ENCODE measurements at places on chromosomes 6 and 20.

DNA sequence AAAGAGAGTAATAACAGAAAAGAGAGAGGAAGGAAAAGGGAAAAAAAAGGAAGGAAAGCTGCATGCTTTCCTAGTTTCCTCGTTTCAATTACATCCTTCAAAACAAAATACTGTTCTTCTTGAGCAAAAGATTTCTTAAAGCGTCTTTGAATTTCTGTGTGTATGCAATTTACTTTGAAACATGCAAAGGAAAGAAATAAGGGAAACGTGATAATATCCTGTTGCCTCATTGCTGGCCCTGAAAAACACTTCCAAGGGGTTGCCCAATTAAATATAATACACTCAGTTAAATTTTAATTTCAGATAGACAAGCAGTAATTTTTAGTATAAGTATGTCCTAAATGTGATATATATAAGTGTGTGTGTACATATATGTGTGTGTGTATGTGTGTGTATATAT lies 51.2 kb upstream of the TPD52L1 start:
- no peak for DNase-seq

DNA sequence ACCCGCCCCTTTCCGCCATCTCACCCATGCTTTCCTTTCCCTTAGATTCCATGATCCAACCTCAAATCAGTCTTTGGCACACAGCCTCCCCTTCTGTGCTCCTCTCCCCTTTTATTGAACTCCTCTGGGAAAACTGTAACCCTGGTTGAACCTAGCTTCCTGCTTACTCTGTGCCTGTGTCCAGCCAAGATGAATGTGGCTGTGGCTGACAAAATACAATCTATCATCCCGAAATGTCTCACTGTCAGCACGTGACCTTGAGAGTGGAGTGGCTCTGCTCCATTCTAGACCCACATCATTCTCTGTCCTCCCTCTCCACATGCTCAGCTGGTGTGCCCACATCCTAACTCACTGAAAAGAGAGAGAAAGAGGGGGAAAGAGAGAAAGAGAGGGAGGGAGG lies 11.0 kb downstream of the NCR2 start:
- DNase-seq, result no peak

- DNase-seq, result no peak
These were observed 246.8 kb downstream of the QKI start for GRCh38 chr6:163661272-163661671.

DNA sequence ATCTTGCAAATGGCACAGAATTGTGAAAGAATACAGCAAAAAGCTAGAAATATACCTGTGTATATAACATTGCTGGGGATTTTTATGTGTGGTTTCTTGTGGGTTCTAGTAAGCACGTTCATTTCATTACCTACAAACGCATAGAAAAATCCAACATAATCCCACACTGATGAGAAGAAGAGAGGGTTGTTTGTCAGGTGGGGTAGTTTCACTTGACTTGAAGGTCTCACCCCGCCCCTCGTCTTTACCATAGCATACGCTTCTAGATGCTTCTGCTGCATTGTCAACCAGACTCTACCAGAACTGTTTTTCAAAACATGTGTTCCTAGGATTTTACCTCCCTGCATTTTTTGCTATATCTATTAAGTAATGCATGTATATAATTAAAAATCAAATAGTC lies 284.1 kb upstream of the TAB2 start:
- no peak for DNase-seq

DNA sequence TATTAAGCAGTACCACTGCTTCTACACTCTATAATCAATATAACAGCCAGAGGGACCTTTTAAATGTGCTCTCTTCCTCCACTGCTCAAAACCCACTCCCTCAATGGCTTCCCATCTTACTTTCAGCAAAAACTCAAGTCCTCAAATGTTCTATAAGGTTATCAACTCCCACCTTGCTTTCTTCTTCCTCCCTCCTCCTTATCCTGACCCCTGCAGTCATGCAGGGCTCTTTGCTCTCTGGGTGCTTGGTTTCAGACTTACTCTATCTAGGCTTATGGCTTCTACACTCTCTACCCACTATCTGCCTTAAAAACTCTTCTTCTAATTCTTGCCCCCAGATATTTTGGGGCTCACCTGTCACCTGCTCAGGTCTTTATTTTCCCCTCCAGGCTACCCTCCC lies 5.3 kb downstream of the ARHGAP18 start:
- DNase-seq, result no peak

DNA sequence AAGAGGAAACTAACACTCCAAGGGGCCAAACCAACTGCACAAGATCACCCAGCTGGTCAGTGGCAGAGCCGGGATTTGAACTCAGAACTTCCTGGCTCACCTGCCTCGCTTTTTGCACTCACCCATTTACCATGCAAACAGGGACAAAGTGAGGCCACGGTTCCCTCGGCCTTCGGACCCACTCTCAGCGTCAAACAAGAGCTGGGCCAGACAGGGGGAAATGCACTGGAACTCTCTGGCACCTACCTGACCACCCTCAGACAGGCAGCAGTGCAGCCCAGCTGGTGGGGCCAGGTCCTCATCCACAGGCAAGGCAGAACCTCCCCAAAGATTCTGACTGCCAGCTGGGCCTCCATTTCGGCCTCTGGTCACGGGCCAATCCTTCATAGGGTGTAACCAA lies 93.7 kb upstream of the SRSF6 start:
- no peak for DNase-seq

- no peak for DNase-seq
These were observed 45.1 kb downstream of the CEP85L start for GRCh38 chr6:118606268-118606667.

All from stimulated activated CD4-positive, alpha-beta T cell treated with anti-CD3 and anti-CD28 coated beads, Interleukin-1b, Interleukin-23, amount 100 ng/mL, for 4 hours (primary cell).